ENCODE measurements at places on chromosomes 11 and 22.

DNA sequence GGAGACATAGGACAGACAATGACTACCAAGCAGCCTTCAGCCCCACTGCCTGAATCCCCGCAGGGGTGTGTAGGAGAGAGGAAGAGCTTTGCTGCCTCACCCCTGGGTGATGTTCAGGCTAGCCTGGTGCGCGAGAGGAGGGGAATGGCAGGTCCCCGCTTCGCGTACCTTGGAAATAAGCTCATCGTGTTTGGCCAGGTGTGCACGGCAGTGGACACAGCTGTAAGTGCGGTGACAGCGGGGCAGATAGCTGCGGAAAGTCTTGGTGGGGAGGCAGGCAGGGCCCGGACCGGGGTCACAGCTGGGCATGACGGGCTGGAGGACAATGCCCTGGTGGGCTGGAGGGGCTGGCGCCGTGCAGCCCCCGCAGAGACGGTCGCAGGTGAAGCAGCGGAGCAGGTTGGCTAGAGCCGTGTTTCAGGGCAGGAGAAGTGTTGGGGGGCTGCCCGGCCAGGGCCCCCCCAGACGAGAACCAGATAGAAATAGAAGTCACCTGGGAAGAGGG, 2.9 kb downstream of the YPEL4 start:
- no peak for DNase-seq

DNA sequence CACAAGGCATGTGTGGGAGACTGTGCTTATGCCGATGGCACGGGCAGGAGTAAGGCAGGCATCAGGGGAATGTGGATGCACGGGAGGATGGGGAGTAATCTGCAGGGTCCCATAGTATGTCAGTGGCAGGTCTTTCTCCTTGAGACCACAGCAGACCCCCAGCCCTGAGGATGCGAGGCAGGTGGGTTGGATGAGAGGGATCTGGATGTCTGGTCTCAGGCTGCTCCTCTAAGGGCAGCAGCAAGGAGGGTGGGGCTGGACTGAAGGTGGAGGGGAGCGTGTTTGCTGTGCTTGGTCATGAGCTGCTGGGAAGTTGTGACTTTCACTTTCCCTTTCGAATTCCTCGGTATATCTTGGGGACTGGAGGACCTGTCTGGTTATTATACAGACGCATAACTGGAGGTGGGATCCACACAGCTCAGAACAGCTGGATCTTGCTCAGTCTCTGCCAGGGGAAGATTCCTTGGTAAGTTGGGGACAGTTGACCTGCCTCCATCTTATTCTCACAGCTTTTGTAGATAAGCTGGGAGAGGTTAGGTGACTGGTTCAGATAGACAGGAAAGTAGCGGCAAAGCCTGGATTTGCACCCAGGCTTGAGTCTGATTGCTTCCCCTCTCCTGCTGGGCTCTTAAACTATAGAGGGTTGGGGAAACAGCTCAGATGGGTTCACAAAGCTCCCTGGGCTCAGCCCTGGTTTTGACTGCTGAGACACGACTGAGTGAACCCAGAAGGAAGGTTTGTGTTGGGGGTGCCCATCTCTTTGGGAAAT, at the start of gene APOL1:
Gene APOL1, plus strand, starts transcription at position 380 of the 769 bp plus-strand sequence. CDS start 1,823 bp downstream, outside the sequence.
- DNase-seq: no peak

GRCh38 chr22:24175160-24175808, 6.0 kb upstream of the SUSD2 start:
- peak; percentile 76 for DNase-seq

DNA sequence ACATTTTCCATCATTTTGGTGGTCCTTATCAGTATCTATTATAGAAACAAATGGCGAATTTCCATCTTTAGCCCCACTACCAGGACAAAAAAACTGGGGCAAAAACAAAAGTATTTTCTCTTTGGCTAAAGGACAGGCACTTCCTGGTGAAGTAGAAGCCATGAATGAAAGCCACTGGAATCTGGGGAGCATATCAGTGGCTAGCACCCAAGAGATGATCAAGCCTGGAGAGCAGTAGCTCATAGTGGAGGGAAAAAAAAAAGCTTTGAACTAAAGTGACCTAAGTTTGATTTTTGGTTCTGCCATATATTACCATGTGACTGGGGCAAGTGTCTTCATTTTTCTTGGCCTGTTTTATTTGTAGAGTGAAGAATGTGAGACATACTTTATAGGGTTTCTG, 272.3 kb downstream of the GUCY1A2 start:
- DNase-seq: peak; percentile 76

DNA sequence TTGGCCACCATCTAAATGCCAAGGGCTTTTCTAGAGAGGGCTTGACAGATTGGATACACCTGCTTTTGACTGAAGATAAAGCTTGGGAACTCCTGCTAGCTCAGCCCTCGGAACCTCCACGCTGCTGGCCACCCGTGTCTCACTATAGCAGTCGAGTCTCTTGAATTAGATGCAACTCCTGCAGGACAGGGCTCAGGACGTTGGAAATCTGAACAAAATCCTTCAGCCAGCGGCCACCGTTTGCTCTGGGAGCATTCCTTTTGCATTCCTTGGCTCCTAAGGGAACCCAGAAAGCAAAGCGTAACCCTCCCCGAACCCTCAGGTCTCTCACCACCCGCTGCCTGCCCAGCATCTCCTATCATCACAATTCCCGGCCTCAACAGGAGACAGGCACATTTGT, 77.8 kb downstream of the GRIK4 start:
- DNase-seq: no peak

All from fibroblast of skin of scalp (primary cell).